Hair follicle dermal papilla cell (primary cell): ENCODE measurements at places on chromosomes 12 and 14. TPM values are rescaled to one million over a fixed set of nuclear protein-coding genes. Genes with fewer than 3 reads are reported as not detected.

CELA1 gene
- total RNA-seq = not detected in 2 replicates

ANKRD33 gene
- total RNA-seq = not detected in 2 replicates

KIF5A gene
- total RNA-seq = 1.8 and 2.7 TPM in 2 replicates

NFATC4 gene
- 285 and 343 TPM in 2 replicates for total RNA-seq

ITPR2 gene
- total RNA-seq = 20.9 and 23.4 TPM in 2 replicates

TBX5 gene
- total RNA-seq = 0.12 TPM in 1 of 2 replicates, not detected in the other

DEPDC4 gene
- 0.49 TPM in 2 replicates for total RNA-seq

FAM186B gene
- total RNA-seq = 0.49 and 0.61 TPM in 2 replicates

TRMT5 gene
- total RNA-seq = 17.0 and 17.6 TPM in 2 replicates

KRT81 gene
- total RNA-seq = 0.12 TPM in 1 of 2 replicates, not detected in the other
